ENCODE measurements at places on chromosomes 16 and 17. TPM values are rescaled to one million over a fixed set of nuclear protein-coding genes. Genes with fewer than 3 reads are reported as not detected.

GRCh38 chr17:39740357-39741111 is 2.8 kb downstream of the GRB7 start:
- DNase-seq, result peak; percentile 63
- H3K36me3 ChIP-seq, result no peaks in the 10 kb centered on the region
- H3K4me1 ChIP-seq, result peaks cover 20% of the 10 kb centered on the region
- H3K27me3 ChIP-seq, result peaks cover 4% of the 10 kb centered on the region
- no peak overlapping the region for H3K4me3 ChIP-seq

DNA sequence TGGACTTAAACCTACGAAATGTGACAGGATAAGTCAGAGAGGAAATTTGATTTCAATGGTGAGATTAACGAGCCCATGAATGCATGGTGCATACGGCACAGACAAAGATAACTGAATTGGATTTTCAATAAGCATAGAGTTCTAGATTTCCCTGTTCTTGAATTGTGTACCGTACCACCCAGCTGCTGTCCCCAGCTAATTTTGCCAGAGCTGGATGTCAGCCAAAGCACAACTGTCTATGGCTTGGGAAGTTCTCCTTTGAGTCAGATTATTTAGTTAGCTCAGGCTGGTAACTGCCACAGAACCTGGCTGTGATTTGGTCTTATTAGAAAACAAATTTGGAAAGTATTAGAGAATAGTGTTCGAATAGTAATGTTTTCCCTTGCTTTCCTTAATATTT is 143.1 kb downstream of the CDH13 start:
- no peak overlapping the region for H3K27ac ChIP-seq
- no peak overlapping the region for H3K4me3 ChIP-seq
- H3K36me3 ChIP-seq, result no peaks in the 10 kb centered on the region
- DNase-seq, result no peak
- H3K4me1 ChIP-seq, result no peaks in the 10 kb centered on the region
- H3K27me3 ChIP-seq, result no peaks in the 10 kb centered on the region

Gene PTX4
- not detected for total RNA-seq

Gene ZNF287
- total RNA-seq, result 11.7 TPM

DNA sequence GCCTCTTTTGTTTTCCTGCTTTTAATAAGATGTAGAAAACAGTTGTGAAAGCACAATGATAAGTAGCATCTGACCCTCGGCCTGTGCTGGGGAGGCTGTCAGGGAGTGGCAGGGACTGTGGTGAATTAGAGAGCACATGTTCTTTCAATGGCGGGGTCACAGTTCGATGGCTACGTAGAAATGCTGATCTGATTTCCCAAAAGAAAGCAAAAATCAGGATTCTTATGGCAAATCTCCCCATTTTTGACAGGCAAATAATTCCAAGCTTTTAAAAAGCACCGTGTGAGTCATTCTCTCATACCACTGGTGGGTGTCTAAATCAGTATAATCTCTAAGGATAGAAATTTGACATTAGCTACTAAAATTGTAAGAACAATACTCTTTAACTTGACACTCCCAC is 4.2 kb upstream of the MAPK7 start:
- no peak overlapping the region for H3K27ac ChIP-seq
- 0 out of 2 replicates have a peak, but pooled peaks cover 4% of the 10 kb centered on the region for H3K4me1 ChIP-seq
- no peaks in the 10 kb centered on the region for H3K36me3 ChIP-seq
- no peak overlapping the region for H3K4me3 ChIP-seq
- H3K27me3 ChIP-seq, result no peaks in the 10 kb centered on the region

DNA sequence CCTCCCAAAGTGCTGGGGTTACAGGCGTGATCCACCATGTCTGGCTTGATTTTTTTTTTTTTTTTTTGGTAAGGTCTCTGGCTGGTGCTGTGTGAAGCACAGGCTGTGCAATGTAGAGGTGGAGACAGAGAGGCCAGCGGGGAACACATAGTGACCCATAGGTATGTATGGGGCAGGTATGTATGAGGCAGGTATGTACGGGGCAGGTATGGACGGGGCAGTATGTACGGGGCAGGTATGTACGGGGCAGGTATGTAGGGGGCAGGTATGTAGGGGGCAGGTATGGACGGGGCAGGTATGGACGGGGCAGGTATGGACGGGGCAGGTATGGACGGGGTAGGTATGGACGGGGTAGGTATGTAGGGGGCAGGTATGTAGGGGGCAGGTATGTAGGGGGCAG is 5.0 kb downstream of the RPL3L start:
- H3K27me3 ChIP-seq, result no peaks in the 10 kb centered on the region
- no peak overlapping the region for H3K27ac ChIP-seq
- no peak overlapping the region for H3K4me3 ChIP-seq

GRCh38 chr16:86090461-86091170 is 191.7 kb downstream of the IRF8 start:
- no peak overlapping the region for H3K27ac ChIP-seq
- DNase-seq, result no peak
- no peaks in the 10 kb centered on the region for H3K36me3 ChIP-seq
- no peaks in the 10 kb centered on the region for H3K4me1 ChIP-seq
- H3K27me3 ChIP-seq, result peaks cover 29% of the 10 kb centered on the region

DNA sequence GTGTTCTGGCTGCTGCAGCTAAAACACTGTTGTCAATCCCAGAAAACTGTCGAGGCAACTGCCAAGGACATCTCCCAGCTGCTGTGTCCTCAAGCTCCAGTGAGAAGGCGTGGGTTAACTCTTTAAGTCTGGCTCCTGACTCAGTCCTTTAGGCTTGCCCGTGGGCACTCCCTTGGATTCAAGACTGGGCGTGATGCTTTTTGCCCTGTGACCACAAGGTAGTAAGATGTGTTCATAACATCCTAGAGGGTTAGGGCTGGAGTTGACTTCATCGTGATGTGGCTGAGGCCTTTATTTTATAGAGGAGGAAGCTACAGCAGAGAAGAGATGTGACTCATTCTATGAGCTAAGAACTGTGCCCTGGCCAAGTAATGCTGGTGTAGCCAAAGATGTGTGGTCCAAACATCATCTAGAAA is 50.9 kb upstream of the TEKT3 start:
- H3K4me1 ChIP-seq, result peaks cover 10% of the 10 kb centered on the region
- H3K27me3 ChIP-seq, result no peaks in the 10 kb centered on the region
- H3K4me3 ChIP-seq, result no peak overlapping the region
- no peaks in the 10 kb centered on the region for H3K36me3 ChIP-seq
- peak overlapping the region; percentile 68 for H3K27ac ChIP-seq
- peak; percentile 98 for DNase-seq

DNA sequence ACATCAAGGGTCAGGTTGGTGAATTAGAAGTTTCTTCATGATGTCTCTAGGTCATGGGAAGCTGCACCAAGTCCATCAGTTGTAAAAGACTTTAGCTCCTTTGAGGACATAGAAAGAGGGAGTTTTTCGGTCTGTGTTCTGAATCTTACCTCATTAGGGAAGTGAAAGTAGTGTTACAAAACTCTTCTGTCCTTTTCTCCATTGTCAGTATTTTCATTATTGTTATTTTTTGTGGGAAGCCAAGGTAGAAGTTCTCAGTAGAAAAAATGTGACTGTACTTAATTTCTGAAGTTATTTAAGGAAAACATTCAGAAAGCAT is 24.2 kb downstream of the MAP3K3 start:
- no peak overlapping the region for H3K4me3 ChIP-seq
- H3K27ac ChIP-seq, result no peak overlapping the region
- peaks cover 6% of the 10 kb centered on the region for H3K4me1 ChIP-seq
- no peaks in the 10 kb centered on the region for H3K27me3 ChIP-seq
- H3K36me3 ChIP-seq, result no peaks in the 10 kb centered on the region
